BE2C (cell line): ENCODE measurements at places on chromosomes 5 and 9.

GRCh38 chr5:173430394-173430793 is 102.2 kb upstream of the STC2 start:
- no peak for DNase-seq

GRCh38 chr5:110940136-110940535 is 131.4 kb upstream of the TSLP start:
- no peak for DNase-seq

DNA sequence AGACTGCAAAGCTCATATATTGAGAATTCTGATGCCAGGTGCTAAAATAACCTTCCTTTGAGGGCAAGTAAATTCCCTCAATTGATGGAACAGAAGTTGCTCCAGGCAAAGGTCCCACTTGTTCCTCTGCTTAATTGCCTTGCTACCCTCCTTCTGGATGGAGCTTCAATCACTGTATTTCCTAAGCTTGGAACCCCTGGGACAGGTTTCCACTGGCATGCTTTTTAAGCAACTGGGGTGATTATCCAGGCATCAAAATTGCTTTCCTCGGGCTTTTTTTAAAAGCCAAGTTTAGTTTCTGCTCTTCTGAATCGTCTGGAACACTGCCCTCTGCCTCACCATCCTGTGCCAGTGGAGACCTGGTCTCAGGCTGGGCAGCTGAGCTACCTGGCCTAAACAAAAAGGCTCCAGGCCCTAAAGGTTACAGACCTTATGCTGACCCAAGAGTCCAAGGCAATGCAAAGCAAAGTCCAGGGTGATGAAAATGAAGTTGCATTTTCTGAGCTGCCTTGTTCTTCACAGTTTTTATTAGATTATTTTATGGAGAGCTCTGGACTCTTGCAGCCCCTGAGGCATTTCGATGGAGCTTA is 167.9 kb upstream of the CD180 start:
- DNase-seq = no peak

DNA sequence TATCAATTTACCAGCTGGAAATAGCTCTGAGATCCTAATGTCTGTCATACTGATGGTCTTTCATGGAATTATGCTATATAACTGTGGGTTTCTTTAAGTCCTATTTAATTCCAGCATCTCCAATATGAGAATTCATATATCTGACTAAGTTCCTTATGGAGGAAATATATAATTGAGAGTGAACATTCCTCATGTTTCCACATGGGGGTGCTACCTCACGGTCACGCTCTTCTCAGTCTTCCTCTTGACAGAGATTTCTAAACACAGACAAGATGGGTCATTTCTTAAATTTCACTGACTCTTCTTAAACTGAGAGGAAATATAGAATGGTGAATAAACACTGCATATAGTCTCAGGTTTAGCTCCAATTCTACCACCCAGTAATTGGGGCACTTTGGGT is 212.1 kb downstream of the SLF1 start:
- peak; percentile 10 for DNase-seq

DNA sequence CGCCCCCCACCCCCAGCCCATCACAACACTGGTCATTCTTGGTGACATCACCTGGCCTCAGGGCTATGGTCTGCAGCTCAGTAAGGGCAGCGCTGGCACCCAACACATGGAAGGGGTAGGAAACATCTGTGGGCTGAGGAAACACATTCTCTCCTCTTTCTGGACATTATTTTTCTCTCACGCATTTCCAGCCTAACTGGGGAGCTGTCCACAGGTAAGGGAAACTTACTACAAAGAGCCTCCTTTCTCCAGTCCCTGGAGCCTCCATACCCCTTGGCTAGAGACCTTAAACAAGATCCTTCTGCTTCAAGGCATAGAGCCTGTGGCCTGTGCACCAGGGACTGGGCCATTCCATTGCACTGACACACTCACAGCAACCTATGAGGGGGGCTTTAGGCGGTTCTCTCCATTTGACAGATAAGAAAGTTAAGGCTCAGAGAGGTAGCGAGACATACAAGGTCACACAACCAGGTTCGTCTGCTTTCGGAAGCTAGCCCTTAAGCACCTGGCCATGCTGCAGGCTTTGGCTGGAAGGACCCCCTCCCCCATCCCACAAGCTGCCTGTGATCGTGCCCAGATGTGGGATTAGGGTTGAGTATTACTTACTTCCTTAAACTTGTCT is 40.7 kb downstream of the CXXC5 start:
- no peak for DNase-seq

GRCh38 chr5:124921694-124922093 is 175.3 kb upstream of the ZNF608 start:
- DNase-seq = no peak

GRCh38 chr9:101705135-101705661 is 33.2 kb downstream of the GRIN3A start:
- DNase-seq = peak; percentile 18

DNA sequence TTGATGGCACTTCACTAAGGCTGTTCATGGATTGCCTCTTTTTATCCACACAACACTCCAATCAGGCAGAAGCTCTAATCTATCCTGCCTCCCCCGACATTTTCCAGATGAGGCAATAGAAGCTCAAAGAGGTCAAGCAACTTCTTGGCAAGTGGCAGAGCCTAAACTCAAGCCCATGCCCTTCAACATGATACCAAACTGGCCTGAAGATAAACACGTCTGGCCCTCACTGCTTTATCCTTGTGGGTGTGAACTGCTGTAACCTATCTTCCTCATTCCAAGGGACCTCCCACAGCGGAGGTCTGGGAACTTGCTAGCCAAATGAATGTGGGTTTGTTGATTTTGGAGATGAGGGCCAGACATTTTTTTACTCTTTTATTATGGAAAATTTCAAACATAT is 9.5 kb downstream of the SLC35A4 start:
- no peak for DNase-seq

- DNase-seq = no peak
Measured at GRCh38 chr9:127162046-127162863, 39.8 kb upstream of the ANGPTL2 start.

DNA sequence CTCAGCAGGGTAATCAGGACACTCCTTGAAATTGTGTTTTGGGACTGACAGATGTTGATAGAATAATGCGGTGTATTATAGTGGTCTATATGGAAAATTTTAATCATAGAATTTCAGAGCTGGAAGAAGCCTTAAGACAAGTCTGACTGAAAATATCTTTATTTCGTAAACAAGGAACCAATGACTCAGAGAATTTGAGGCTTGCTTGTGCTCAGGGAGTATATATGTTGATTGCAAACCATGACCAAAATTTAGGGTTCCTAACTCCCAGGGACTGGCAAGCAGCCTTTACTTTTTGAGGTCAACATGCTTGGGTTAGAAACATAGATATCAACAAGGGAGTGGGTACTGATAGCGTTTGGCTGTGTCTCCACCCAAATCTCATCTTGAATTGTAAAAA is 287.2 kb downstream of the CD180 start:
- DNase-seq = no peak

DNA sequence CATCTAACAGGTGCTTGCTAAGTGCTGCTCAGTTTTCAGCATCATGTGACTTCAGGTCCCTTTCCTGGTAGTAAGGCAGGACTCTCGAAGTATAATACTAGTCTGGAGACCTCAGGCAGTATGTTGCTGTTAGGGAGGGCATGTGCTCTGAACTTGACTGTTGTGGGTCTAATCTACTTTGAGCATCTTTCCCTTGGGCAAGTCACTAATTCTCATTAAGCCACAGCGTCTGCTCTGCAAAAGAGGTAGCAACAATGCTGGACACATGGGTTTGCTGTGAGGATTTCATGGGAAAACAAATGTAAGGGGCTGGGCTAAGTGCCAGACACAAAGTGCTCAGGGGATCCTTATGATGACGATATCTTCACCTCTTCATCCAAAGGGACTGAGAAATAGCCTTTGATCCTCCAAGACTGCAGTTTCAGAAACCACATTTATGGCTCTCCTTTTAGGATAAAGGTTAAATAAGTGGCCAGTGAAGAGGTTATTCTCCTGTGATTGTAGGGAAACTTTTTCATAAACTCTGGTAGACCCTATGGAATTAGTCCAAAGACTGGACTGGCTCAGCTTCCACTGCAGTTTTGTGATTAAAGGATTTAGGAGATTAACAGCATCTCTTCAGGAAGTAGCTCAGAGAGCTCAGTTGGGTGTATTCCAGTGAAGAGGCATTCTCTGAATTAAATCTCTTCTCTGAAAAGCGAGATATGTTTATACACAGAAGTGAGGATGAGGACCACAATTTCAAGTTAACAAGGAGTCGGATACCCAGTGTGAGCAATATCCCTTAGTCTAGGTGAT is 216.6 kb downstream of the SGCD start:
- no peak for DNase-seq

GRCh38 chr5:31442058-31442745 is 89.7 kb downstream of the DROSHA start:
- DNase-seq = no peak

- DNase-seq = no peak
Measured at GRCh38 chr5:168651648-168652047, 72.5 kb upstream of the PANK3 start.

DNA sequence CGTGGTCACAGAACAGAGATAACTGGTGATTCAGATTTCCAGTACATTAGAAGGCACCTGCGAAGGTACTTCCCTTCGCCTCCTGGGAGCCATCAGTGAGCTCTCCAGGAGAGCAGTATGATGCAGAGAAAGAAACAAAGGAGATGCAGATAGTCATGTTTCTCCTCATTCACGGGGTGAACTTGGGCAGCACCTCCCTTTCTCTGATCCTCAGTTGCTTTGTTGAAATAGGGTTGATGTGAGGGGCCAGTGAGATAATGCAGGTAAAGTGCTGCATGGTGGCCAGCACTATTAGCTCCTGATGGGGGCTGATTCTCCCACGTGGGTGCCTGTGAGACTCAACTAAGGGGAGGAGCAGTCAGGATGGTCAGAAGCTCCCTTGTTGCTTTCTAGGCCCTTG is 46.6 kb upstream of the ZNF169 start:
- no peak for DNase-seq

GRCh38 chr9:116700882-116701865 is 14.1 kb downstream of the TRIM32 start:
- no peak for DNase-seq

DNA sequence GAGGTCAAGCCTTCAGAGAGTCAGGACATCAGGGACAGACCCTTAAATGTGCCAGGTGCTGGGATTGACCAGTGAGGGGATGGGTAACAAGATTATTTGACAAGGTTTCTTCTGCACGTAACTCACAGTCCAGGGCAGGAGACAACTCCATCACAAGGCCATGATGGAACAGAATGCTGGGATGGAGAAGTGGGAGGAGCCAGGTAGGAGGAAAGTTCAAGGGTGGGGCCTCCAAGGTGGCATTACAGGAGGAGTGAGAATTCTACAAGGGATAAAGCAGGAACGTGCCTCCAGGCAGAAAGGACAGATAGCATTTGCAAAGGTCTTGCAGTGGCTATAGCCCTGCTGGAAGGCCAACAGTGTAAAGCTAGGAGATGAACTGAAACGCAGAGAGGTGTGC is 102.2 kb downstream of the FGF18 start:
- no peak for DNase-seq

DNA sequence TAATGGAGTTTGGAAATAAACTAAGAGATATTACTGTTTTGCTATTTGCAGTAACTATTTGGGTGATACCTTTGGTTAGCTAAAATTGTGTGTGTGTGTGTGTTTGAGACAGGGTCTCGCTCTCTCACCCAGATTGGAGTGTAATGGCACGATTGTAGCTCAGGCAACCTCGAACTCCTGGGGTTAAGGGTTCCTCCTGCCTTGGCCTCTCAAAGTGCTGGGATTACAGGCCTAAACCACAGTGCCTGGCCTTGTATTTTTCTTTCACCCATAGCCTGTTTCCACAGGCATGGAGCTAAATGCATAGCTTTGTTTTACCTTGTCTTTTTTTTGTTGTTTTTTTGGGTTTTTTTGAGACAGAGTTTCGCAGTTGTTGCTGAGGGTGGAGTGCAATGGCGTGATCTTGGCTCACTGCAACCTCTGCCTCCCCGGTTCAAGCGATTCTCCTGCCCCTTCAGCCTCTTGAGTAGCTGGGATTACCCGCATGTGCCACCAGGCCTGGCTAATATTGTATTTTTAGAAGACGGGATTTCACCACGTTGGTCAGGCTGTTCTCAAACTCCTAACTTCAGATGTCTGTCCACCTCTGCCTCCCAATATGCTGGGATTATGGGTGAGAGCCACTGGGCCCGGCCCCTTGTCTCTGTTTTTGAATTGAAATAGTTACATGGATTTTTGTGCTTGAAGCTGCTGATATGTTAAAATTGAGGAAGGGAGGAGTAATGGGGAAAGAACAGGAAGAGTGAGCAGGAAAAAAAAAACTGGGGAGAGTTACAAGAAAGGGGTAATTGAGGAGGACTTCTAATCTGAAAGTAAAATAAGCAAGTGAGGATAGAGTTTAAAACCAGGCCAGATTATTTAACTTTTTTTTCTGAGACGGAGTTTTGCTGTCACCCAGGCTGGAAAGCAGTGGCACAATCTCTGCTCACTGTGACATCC is 5.7 kb downstream of the GPBP1 start:
- no peak for DNase-seq

GRCh38 chr5:10594591-10595210 is 30.8 kb downstream of the ANKRD33B start:
- DNase-seq = no peak

DNA sequence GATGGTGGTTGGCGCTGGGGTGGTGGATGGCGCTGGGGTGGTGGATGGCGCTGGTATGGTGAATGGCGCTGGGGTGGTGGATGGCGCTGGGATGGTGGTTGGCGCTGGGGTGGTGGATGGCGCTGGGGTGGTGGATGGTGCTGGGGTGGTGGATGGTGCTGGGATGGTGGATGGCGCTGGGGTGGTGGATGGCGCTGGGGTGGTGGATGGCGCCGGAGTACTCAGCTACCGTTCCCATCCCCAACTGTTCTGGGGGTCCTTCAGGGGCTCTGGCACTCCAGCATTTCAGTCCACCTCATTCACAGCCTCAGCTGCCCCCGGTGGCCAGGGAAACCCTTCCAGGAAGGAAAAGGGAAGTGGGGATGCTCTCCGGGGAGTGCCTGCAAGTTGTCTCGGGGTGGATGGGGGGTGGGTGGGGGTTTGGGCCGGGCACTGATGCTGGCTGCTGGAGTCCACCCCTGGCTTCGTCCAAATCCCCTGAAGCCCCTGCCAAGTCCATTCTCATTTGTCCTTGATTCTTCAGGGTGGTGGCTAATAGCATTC is 147.3 kb upstream of the COL5A1 start:
- DNase-seq = no peak

GRCh38 chr5:14908172-14908571 is 36.6 kb upstream of the ANKH start:
- DNase-seq = no peak

DNA sequence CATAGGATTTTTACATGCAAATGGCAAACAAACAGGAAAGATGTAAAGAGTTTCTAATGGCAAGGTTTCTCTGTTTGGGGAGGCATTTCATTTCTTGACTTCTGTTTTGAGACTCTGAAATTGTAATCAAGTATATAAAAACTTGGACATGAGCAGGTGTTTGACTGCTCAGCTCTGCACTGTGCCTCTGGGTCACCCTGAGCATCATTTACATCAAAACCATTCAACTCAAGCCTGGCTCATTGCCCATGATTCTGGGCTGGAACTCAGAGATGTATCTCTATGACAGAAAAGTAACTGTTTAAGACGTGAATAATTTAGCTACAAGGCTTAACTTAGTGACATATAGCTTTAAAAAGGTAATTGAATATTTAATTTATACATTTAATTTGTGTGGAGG is 1402.4 kb upstream of the NUDT12 start:
- DNase-seq = peak; percentile 49
